Activated B cell treated with CpG ODN at 0.5 μM for 24 hours (primary cell): ENCODE measurements at places on chromosomes 3 and 15.

DNA sequence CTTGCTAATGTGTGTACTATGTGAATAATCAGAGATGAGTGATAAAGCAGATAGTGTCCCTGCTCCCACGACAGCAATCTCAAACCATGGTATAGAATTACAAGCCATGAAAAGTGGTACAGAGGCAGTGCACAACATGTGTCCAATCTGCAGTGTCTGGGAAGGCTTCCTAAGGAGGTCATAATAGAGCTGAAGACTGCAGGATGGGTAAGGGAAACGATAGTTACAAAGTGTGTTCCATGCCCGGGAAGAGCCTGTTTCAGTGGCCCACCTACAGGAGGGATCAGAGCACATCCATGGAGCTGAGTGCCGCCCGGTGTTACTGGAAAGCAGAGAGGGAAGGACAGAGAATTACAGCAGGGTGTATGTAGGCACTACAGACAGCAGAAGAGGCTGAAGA is 48.9 kb downstream of the PAK2 start:
- DNase-seq: no peak

GRCh38 chr3:50401978-50402595 is 42.8 kb upstream of the TMEM115 start:
- DNase-seq: no peak

- no peak for DNase-seq
These were observed 8.7 kb downstream of the CTDSPL2 start for GRCh38 chr15:44435893-44436667.

GRCh38 chr3:187922704-187923416 is 177.6 kb upstream of the BCL6 start:
- DNase-seq: no peak

GRCh38 chr3:31701286-31701685 is 168.6 kb downstream of the STT3B start:
- no peak for DNase-seq

DNA sequence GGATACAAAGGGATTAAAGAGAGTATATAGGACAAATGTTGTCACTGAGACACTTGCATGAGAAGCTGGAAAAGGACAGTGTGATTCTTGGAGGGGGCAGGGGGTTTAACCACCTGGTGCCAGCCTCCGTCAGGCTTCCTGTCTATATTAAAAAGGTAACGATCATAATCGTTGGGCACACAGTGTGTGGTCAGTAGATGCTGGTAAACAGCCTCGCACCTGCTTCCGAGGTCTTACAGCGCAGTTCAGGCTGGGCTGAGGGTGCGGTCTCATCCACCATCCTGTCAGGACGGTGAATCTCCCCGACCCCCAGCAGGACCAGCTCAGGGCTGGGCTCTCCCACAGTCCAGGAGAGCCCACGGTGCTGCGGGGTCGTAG is 47.7 kb upstream of the SMAD6 start:
- no peak for DNase-seq
